Upper lobe of right lung (tissue), 1 donor: ENCODE measurements at places on chromosomes 13 and 19. TPM values are rescaled to one million over a fixed set of nuclear protein-coding genes. Genes with fewer than 3 reads are reported as not detected.

Gene ANGPTL8
- total RNA-seq, result not detected

Gene MAN2B1
- 174 TPM for total RNA-seq

Gene KLK1
- 1.7 TPM for total RNA-seq

GRCh38 chr13:49638030-49638743 lies 9.9 kb downstream of the ARL11 start:
- DNase-seq, result no peak

- DNase-seq, result no peak
Observed at GRCh38 chr13:111212517-111212873, 97.4 kb downstream of the ARHGEF7 start.

DNA sequence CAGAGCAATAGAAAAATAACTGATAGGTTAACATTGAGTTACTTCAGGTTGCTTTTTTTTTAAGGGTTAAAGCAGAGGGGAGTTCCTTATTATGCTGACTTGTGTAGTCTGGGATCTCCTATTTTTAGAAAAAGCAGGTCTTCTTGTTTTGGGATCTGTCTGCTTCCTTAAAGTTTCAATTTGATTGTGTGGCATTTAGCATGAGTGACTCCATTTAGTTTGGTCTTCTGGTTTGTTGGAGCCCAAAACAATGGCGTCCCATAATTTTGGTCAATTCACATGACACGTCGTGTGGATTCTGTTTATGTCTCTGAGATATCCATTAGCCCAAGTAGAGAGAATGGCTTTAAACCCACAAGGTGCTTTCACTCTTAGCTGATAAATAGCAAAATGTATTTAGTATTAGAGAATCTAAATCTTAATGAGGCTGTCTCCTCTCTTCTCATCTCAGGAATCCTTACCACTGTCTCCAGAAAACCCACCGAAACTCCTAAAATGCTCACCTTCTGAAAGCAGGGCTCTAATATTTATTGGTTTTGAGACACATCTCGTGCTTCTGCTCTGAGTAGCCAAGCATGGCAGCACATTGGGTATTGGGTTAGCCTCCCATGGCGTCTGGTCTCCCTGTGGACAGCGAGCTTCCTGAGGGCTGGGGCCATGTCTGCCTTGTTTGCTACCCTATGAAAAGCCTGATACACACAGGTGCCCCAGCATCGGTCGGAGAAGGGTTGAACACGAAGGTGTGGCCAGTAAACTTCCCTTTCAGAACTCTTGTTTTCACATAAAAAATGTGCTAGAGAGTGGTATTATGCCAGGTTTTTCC lies 67.2 kb upstream of the GPR183 start:
- DNase-seq, result no peak

- no peak for DNase-seq
Observed at GRCh38 chr13:94479616-94480015, at the start of gene DCT. TSS of gene DCT (minus strand) at chr13:94479682. CDS start at chr13:94479255, 427 bp downstream.

- peak; percentile 90 for DNase-seq
Observed at GRCh38 chr13:106570299-106570852, 2.4 kb upstream of the ARGLU1 start.

DNA sequence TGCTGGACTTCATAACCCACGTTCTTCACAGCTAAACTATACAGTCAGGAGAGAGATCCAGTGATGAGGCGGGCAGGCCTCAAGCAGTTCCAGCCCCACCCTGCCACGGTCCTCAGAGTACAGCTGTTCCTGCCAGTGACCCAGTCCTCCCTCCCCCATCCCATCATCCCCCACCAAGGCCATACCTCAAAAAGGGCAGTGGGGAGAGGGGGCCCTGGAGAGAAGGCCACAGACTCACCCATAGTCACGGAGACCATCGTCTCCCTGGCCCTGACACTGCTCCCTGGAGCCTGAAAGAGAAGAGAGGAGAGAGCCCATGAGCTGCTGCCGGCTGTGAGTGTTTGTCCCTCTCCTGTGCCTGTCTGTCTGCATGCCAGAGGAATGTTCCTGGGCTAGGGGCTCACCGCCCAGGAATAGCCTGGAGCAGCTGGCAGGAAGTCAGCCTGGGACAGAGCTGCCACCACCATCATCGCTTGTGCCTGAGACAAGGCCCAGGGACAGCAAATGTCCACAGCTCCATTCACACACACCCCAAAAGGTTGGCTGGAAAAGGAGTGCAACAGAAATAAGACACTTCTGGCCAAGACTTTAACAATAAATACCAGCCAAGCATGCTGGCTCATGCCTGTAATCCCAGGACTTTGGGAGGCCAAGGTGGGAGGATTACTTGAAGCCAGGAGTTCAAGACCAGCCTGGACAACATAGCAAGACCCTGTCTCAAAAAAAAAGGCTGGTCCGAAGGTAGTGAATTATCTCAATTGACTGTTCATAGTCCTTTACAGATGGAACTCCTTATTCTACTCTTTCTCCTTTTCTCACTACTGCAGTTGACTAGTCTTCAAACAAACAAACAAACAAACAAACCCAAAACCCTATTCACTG lies 6.4 kb downstream of the C19orf47 start:
- peak; percentile 75 for DNase-seq

GRCh38 chr19:47438793-47439220 lies 19.5 kb upstream of the MEIS3 start:
- DNase-seq, result no peak

DNA sequence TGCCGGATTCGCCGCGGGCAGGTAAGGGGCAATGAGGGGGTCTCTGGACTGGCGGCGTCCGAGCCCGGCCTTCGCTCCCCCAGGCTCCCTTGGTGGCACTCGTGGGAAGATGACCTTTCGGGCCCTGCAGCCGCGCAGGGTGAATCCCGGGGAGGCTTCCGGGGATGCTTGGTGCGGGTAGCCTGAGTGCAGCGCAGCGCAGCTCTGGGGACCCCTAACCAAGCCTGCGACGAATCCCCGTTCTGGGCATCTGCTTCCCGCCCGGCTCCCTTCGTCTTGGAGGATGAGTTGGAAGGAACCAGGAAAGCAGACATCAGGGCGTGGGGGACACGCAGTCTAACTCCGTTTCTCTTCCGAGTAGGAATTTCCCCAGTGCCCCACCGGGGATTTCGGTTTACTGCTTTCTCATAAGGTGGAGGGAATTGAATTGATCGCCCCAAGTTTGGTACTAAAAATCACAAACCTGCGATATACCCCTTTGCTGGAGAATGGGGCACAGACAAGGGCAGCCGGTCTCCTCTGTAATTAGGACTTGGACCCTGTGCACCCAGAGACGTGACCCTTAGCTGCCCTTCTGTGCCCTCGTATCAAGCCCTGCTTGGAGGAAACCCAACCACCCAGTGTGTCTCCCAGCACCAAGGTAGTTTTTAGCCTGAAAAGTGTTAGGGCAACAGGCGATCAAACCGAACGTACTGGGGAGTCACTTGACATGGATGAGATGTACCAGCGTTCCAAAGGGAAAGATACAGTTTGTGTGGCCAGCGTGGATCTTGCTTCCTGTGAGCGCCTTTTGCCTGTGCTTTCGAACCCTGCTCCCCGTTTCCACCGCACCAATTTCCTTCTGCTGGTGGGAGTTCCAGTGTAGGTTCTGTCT lies 1.0 kb downstream of the GPC5 start:
- DNase-seq, result no peak
